NCI-H1417 treated with DMSO at 0.1 percent for 48 hours (cell line): ENCODE measurements at places on chromosomes 6 and 20.

GRCh38 chr6:113782636-113783035, 74.5 kb upstream of the MARCKS start:
- no peak for DNase-seq

- no peak for DNase-seq
These were observed 225.5 kb downstream of the SOD2 start for GRCh38 chr6:159467473-159468041.

DNA sequence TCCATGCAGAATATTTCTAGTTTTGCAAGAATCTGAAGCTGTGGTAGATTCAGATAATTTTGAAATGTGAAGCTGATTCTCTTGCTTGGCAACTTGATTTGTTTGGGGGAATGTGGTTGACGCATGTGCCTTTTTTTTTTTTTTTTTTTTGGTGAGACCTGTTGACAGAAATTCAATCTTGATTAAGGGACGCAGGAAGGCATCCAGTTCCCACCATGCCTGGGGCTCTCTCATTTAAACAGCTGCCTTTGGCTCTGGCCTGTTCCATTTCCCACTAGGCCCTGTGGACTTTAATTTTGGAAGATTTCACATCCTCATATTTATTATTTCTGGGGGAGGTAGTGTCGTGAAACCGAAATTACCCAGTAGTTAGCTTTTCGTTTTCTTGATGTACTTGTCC, 8.6 kb downstream of the TPX2 start:
- DNase-seq = no peak

DNA sequence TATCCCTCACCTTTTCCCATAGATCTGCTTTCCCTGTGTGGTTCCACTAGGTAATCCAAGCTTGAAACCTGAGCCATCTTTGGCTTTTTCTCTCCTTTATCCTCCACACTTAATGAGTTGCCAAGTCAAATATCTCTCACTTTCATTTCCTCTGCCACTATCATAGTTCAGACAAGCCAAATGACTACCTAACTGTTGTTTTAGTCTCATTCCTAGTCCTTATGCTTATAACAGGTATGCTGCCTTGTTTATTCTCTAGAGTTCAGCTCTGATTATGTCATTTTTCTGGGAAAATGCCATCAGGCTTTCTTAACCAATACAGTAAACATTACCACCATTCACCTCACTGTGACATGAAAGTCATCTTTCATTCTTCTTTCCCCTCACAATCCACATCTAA, 6.5 kb downstream of the EFHC1 start:
- DNase-seq = no peak

- DNase-seq = no peak
These were observed 96.9 kb downstream of the SCML4 start for GRCh38 chr6:107727096-107727757.

DNA sequence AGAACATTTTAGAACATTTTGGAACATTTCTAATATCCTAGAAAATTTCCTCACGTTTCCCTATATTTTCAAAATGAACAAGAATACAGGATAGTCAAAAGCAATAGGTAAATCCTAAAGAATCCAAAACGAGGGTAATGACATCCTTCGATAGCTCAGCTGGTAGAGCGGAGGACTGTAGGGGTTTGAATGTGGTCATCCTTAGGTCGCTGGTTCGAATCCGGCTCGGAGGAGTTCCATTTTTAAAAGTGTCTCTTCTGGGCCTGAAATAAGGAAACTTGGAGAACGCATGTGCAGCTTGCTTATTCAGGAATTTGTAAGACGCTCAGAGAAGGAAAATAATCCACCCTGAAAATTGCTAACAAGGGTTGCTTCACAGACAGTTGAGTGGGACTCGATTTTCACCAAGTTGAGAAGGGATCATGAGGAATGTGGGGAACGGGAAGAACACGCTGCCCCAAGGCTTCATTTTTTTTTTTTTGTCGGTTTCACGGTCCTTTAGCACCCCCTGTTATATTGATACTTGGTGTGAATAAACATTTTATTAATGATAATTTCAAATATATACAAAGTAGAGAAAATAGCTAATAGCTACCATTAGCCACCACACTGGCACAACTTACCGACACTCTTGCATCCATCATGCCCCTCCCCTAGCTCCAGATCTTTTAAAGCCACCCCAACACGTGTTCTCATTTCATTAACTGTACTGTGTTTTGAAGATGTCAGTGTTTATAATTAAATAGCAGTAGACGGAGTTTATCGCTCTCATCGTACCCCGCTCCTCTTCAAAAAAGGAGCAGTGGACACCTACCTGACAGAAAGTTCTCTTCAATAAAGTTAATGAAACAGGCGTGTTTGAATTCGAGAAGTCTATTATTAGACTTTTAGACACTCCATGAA, 1.8 kb upstream of the ABT1 start:
- DNase-seq = no peak

DNA sequence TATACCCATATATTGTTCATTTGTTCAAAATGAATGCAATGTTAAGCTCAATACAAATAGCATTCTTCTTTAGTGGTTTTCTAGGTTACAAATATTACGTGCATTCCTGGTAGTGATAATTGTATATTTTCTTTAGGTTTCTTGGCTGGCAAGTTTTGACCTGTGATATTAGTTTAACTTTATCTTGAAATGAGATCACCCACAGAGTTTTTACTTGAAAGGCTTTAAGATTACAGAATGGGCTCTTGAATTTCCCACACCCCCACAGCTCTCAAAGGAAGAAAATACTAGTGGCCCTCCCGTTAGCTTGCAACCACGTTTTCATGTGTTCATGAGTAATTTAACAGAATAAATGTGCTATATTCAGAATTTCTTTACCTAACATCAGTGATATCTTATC, 1315.5 kb upstream of the GJE1 start:
- DNase-seq = no peak

DNA sequence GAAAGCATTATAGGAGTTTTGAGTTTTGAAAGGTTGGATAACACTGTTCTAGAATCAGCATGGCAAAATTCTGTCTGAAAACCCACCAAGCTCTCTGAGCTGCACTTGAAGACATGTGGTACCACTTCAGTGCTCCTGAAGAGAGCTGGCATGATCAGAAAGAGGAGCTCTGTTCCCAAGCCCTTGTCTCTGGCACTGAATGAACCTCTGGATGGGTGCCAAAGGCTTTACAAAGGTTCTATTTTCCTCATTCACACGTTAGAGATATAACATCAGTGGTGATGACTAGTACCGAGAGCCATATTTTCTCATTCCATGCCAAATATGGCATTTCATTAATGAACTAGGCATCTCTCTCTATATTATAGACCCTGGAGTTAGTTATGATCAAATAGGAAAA, 301.8 kb upstream of the ID4 start:
- DNase-seq = no peak

- DNase-seq = no peak
These were observed 116.2 kb upstream of the SYNDIG1 start for GRCh38 chr20:24353135-24353690.

- no peak for DNase-seq
These were observed 50.8 kb upstream of the NRN1 start for GRCh38 chr6:6057442-6058053.

GRCh38 chr6:36054415-36054814, 26.8 kb downstream of the MAPK14 start:
- no peak for DNase-seq

- no peak for DNase-seq
These were observed 1.1 kb upstream of the PHF10 start for GRCh38 chr6:169725125-169726048.

DNA sequence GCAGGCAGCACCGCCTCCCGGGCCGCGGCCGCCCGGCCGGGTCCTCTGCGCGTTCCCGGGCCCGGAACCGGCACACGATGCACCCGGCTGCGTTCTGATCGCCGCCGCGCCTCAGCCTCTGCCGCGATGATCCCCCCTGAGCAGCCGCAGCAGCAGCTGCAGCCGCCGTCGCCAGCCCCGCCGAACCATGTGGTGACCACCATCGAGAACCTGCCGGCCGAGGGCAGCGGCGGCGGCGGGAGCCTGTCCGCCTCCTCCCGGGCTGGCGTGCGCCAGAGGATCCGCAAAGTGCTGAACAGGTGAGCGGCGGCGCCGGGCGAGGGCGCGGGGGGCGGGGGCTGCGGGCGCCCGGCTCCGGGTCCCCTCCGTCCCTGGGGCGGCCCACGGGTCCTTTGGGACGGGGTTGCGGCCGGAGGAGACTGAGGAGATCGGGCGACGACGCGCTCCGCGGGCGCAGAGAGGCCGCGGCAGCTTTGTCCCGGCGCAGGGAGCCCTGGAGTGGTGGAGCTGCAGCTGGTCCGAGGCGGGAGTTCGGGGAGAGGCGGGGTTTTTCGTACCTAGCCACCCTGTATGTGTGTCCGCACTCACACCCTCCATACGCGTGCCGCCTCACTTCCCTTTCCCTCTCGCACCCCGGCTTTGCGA, 659 bp downstream of the SLC35F1 start:
- DNase-seq = no peak

GRCh38 chr20:51341581-51341980, 200.9 kb downstream of the NFATC2 start:
- DNase-seq = no peak

DNA sequence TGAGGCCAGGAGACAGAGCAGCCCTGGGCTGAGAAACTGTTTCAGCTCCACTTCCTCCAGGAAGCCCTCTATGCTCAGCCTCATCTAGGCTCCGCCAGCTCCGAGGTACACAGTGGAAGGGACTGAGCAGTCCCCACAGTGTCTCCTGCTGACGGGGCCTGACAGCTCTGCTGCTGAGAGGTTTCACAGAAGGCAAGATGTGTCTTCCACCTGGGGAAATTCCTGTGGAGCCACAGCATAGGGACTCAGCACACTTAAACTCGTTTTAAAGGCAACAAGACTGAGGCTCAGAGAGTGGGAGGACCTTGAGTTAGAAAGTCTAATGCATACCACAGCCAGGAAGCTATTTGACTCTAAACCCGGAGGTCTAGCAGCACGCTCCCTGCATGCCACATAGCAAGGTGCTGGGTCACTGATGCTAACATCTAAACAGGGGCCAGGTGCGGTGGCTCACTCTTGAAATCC, 6.8 kb downstream of the ADA start:
- DNase-seq = no peak

GRCh38 chr6:126148853-126149252, 162.5 kb downstream of the TRMT11 start:
- no peak for DNase-seq

DNA sequence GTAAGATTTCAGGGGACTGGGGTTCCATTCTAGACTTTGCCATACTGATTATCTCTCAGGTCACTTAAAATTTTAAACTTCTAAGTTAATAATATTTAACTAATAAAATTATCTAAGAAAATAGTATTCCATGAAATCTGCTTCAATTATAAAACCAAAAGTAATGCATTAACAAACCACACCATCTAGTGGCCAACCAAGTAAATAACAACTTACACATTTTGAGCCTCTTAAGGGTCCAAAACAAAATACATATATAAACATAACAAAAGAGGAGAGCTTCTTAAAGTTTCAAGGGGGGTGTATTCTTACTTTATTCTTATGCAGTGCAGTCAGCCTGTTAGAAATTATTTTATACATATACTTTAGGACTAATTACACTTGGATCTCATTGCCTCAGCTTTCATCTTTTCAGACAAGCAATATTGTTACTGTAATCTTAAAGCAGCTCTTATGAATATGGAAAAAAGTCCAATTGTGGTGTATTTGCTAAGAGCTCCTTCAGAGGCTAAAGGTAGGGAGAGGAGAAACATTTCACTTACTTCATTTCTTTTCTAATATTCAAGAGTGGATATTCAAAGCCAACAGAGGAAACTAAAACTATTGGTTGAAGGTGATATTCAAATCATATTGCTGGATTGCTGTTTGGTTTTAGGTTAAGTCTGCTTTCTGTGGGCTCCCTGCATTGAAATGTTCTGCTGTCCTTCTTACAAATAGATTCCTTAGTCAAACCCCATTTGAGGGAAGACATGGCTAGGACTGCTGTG, 199.7 kb upstream of the SIM1 start:
- no peak for DNase-seq

GRCh38 chr20:40532103-40532502, 156.9 kb downstream of the MAFB start:
- no peak for DNase-seq

- no peak for DNase-seq
These were observed 98.3 kb downstream of the RAMACL start for GRCh38 chr6:166488076-166488685.

GRCh38 chr6:146850238-146850896, 251.6 kb downstream of the ADGB start:
- DNase-seq = no peak

- DNase-seq = no peak
These were observed 12.4 kb upstream of the EZR start for GRCh38 chr6:158831571-158831970.

GRCh38 chr6:40042232-40042631, 108.0 kb upstream of the MOCS1 start:
- DNase-seq = no peak

DNA sequence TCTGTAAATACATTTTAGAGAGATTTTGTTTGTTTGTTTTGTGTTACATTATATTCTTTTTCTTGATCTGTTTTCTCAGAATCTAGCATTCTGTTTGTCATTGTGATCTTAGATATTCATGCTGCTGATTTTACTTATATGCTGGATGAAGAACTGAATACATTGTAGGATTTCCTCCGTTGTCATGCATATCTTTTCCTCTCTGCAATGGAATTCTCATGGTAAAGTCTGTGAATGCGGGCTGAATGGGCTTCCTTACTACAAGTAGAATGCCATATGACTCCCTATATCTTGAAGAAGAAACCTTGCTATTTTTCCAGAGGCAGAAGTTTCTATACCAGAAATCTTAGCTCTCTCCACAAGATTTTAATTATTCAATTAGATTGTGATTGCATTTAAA, 2.4 kb upstream of the DEFB114 start:
- no peak for DNase-seq

GRCh38 chr20:22438926-22439325, 145.4 kb downstream of the FOXA2 start:
- no peak for DNase-seq

DNA sequence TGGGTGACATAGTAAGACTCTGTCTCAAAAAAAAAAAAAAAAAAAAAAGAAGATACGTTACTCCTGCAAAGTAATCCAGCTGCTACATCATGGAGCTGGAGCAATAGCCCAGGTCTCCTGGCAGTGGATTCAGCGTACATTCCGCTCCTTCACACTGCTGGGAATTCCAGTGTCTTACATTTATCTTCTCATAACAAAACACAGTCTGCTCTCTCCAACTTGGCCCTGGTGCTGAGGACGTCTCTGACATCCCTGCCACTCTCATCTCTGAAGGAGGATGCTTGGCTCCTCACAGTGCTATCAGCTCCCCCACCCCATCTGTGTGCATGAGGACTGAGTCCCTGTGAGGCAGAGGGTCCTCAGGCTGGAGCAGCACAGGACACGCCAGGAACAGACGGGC, 529.8 kb downstream of the CD83 start:
- DNase-seq = no peak
